AML-193 (cell line): ENCODE measurements at places on chromosomes 6 and 20.
A peak's percentile ranks its signal among the peaks of the same experiment; 100 is the strongest.

DNA sequence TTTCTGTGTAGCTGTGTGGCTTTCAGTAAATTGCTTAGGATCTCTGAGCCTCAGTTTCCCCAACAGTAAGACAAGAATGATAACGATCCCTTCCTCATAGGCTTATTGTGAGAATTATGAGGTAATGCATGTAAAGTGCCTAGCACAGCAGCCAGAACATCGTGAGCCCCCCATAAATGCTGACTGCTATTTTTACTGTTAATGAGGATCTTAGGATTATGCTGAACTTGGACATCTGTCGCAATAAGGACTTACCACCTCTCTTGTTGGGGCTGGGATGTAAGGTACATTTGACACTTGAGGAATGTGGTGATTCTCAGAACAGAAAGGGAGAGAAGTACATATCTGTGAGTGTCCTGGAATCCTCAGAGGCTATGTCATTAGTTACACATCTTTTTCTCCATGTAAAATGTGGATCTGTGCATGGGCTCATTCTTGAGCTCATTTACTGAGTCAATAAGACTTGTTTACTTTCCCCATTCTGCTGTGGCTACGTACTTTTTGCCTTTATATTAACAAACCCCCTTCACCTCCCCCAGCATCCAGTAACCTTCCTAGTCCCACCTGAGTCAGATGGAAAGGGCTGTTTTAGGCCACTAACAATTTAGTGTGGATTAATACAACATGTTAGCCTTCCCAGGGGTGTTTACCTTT lies 64.4 kb upstream of the PLEKHG1 start:
- no peak for DNase-seq

- DNase-seq, result no peak
Measured at GRCh38 chr6:88402909-88403308, 236.8 kb upstream of the CNR1 start.

GRCh38 chr20:57480444-57481160 lies 44.3 kb downstream of the CTCFL start:
- DNase-seq, result no peak

DNA sequence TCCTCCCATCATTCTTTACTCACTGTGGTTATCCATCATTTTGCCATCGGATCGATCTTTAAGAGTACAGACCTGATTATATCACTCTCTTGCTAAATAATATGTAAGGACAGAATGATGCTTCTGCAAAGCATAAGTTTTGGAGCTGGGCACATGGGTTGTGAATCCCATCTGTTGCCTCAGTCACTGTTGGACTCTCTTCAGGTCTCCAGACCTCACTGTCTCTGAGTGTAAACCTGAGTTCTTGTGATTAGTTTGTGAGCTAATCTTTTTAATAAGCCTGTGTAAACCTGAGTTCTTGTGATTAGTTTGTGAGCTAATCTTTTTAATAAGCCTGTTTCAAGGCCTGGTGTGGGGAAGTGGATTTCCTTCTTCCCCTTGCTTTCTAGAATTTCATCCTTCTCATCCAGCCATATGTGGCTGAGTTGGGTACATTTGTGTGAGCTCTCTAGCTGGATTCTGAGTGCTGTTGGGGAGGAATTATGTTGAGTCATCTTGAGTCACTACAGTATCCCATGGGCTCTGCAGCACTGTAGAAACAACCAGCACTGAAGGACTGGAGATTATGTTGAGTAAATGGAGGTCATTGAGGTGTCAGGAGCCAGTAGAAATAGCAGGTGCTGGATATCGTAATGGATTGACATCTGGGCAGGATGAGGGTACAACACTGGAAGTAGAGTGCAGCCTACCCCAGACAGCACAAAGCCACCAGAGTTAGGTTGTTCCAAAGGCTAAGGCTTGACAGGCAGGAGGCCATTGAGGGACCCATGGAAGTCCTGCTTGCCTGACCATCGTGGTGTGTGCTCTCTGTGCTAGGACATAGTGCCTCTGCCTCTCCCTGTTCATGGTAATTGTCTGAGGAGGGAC lies 52.4 kb downstream of the SCAND1 start:
- DNase-seq, result no peak

- no peak for DNase-seq
Measured at GRCh38 chr20:44075191-44075949, 111.6 kb downstream of the JPH2 start.

DNA sequence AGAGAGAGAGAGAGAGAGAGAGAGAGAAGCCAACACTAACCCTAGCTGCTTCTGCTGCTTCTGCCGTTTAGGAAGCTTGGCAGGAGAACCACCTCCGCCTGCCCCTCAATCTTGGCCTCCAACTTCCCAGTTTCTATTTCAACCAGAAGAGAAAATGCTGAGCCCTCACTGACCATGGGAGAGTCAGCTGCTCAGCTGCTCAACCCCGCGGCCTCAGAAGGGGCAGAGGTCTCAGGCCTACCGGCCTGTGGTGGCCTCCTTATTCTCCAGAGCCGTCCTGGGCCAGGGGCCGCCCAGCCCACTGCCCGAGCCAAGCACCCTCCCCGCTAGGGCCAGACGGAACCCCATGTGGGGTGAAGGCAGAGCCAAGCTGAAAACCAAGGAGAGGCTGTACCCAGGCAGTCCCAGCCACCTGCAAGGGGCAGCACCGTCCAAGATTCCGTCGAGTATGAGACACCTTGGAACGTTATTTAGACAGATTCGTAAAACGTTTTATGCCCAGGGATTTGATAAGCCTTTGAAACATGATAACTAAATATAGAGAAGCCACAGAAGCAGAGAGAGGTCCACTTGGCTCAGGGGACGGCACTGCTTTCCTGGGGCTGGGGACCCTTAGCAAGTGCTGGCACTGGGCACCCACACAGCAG lies 116.6 kb downstream of the DLL1 start:
- DNase-seq, result no peak

GRCh38 chr20:7977709-7978108 lies 37.5 kb upstream of the HAO1 start:
- no peak for DNase-seq

DNA sequence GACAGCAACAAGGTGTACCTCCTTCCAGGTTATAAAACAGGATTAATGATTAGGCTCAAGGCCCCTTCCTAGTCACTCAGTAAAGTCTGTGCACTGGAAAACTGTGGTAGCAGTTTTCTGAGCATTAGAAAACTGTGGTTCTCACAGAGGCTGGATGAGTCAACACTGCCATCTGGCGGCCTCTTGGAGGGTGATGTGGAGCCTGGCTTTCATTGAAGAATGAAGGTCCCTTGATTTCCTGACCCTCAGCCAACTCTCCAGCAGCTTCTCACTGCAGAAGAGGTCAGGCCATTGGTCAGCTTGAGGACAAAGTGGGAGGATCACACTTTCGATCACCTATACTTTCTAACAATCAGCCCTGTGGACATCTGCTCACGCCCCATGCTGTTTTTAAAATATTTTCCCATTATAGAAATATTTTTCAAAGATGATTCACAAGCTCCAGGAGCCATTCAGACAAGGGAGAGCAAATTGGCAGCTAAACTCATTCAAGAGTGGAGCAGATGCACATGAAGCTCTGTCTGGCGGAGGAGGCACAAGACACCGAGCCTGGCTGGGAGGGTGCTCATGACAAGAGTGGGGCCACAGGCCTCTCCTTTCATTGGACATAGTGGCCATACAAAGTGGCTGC lies 23.2 kb downstream of the PSMB1 start:
- DNase-seq, result peak; percentile 73

GRCh38 chr6:137845460-137845859 lies 21.6 kb upstream of the TNFAIP3 start:
- peak; percentile 31 for DNase-seq

- DNase-seq, result no peak
Measured at GRCh38 chr20:38810926-38811630, 5.6 kb downstream of the PPP1R16B start.

- DNase-seq, result no peak
Measured at GRCh38 chr6:4125933-4126864, 9.2 kb downstream of the ECI2 start.

DNA sequence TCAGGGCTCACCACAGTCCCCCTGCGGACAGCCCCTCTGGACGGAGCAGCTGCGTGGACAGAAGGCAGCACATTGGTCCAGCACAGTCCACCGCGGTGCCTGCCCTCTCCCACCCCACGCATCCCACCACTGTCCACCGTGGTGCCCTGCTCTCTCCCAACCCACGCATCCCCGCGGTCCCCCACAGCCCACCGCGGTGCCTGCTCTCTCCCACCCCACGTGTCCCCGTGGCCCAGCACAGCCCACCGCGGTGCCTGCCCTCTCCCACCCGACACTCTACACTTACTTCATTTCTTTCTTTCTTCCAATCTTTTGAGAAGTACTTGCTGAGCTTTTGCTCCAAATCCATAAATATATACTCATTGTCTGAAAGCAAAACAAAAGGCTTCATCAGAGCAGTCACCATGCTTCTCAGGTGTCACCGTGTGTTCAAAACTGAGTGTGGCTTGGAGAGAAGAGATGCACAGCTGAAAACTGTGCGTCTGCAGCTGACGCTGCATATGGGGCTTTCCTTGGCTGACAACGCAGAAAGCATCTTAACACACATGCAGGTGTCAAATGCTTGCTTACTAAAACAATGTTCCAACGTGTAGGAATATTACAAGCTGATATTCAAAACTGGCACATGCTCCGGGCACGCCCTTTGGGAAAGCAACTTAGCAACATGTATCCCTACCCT lies 11.8 kb downstream of the FRMD1 start:
- no peak for DNase-seq

- no peak for DNase-seq
Measured at GRCh38 chr20:14878676-14879019, 541.2 kb upstream of the FLRT3 start.

DNA sequence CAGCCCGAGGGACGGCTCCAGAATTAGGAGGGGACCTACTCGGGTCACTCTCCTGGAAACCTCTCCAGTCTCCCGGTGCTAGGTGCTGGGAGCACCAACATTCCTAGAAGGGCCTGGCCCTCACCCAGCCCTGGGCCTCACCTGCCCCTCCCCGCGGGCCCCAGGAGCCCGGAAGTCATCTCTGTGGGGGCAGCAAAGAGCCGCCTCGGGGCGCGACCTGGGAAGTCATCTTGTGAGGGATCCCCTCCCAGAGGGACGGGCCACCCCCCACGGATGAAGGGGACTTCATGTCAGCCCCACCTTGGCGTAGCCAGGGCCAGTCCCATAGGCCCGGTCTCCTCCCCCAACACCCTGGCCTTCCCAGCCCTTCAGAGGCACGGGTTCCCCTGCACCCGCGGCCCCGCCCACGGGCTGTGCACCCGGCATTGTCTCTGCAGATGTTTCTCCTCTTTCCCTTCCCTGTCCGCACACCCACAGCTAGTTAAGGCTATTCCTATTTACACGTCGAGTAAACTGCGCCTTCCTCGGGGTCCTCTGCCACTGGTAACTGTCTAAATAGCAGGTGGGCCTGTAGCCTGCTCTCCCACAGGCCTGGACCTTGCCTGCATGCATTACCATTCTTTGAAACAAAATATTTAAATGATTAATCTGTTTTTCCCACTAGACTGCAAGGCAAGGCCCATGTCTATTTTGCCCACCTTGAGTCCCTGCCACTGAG lies 896 bp upstream of the RNASET2 start:
- DNase-seq, result peak; percentile 63

DNA sequence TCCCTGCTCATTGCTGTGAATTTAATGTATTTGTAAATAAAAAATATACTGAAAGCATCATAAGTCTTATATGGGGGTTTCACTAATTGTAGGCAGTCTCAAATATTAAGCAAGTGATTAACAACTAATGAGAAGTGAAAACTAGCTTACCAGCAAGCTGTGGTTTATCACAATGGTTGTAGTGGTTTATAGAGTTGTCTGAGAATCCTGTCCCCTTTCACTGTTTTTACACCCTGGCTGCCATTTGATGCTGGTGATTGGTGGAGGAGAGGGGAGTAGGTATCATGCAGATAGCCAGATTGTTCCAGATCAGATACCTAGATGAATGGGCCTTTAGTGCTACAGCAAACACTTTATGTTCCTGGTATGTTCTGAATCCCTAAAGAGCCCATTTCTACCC lies 6.0 kb downstream of the MKKS start:
- DNase-seq, result no peak

- no peak for DNase-seq
Measured at GRCh38 chr6:42084889-42085288, 34.6 kb downstream of the TAF8 start.

DNA sequence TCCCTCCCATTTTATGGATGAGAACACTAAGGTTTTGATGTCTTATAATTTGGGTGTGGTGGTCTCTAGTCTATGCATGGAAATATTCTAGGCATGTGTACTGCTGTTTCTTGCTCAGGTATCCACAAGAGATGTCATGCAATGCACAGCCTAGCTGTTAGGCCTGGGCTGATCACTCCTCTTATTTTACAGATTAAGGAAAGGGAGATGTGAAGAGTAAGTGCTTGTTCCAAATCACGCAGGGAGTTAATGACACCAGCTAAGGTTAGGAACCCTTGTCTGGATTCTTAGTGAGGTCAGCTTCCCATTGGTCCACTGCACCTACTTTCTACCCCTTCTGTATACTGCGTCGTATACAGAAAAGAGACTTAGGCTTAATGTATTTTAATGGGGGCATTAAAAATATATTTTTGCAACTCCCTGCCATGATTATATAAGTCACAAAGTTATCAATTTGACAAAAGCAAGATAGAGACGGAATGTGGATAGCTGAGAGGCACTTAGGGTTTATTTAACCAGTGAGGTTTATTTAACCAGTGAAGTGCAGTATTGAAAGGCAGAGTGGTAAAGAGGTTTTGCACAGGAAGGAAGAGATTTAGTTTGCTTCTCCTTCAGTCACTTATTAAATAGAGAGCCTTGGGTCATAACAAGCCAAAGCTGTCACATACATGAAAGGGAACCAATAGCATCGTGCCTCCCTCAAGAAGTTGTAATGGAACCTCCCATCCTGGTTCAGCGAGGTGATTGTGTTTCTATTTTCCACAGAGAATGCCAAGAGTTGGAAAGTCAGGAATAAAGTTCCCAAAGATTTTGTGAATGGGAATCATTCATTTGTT lies 95.0 kb upstream of the FAM184A start:
- DNase-seq, result no peak
